AG09319 (cell line): ENCODE measurements at places on chromosomes 11 and 22.

DNA sequence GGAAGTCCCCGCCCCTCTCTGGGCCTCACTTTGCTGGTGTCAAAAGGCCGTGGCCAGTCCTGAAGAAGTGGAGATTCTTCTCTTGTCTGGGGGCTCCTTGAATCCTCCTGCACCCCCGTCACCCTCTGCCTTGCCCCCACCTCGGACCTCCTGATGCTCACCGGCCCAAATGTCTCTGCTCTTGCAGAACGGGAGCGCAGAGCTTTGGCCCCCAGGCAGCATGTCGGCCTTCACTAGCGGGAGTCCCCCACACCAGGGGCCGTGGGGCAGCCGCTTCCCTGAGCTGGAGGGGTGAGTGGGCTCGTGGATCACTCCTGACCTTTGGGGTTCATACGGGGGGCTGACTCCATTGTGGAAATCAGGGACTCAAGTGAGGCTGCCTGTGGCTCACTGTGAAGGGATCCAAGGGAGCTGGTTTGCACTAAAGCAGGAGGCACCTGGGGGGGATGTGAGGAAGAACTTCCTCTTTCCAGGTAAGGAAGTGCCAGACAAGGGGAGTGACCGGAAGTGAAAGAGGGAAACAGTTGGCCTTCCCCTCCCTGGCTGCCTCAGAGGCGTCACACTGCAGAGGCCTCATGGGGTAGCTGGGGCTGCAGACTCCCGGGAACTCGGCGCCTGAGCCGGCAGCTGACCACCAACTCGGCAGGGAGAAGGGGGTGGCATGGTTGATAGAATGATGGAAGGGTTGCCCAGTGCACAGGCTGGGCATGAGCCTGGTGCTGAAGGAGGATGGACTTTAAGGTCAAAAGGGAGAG, 23.1 kb downstream of the CSF2RB start:
- no peak for DNase-seq

GRCh38 chr11:62081378-62082291, 42.2 kb upstream of the INCENP start:
- peak; percentile 36 for DNase-seq

DNA sequence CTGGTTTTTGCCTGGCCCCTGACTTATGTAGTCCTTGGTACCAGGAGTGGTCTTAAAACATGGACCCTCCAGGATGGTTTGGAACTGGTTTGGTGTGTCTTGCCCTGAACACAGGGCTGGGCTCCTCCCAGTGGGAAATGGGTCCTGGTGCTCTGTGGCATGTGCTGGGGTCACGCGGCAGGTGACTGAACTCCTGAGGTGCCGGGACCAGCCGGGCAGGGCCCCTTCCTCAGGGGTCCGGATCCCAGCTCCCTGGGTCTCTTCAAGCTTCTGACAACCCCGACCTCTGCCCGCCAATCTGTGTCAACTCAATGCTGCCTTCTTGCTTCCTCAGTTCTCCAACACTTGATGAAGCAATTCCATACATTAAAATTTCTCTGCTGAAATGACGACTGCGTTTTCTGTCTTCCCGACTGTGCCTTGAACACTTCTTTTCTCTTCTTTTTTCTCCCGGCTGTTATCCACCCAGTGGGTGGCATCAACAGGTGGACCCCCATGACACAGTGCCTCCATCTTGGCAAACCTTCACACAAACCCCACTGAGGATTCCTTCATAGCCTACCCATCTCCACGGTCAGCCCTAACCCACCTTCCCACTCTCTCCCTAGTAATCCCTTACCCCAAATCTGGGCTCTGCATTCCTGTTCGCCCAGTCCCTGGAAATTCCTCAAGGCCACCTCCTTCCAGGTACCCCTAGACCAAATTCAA, 4.4 kb downstream of the IFT27 start:
- no peak for DNase-seq

GRCh38 chr11:129854232-129854805, 38.7 kb downstream of the TMEM45B start:
- DNase-seq: no peak

DNA sequence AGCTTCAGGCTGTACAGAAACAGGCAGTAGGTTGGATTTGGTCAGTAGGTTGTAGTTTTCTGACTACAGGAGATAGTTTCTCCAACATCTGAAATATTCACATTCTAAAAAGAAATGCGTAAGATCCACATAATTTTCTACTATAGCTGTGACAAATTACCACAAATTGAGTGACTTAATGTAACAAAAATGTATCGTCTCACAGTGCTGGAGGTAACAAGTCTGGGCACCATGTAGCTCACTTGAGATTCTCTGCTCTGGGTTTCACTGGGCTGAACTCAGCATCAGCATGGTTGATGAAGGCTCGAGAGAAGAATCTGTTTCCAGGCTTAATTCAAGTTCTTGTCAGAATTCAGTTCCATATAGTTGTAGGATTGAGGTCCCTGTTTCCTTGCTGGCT, 350.9 kb upstream of the CCDC179 start:
- DNase-seq: no peak

DNA sequence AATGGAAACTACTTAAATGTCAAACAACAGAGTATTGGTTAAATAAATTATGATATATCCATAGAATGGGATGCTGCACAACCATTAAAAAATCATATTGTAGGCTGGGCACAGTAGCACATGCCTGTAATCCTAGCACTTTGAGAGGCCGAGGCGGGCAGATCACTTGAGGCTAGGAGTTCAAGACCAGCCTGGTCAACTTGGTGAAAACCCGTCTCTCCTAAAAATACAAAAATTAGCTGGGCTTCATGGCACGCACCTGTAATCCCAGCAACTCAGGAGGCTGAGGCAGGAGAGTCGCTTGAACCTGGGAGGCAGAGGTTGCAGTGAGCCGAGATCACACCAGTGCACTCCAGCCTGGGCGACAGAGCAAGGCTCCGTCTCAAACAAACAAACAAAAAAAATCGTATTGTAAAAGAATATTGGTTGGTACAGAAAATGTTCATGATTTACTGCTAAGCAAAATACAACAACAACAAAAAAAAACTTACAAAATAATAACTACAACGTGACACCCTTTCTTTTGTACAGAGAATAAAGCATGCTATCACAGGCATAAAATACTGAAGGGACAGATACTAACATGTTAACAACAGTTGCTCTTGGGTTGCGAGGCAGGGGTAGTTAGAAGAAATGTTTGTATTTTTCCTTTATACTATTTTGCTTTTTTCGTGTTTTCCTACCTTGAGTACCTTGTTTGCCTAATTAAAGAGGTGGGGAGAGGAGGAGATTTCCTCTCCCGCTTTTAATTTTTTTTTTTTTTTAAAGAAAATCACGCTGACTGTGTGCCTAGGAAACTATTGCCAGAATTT, 21.3 kb upstream of the RRAS2 start:
- no peak for DNase-seq

GRCh38 chr11:788953-789940, 643 bp downstream of the CEND1 start:
- no peak for DNase-seq

DNA sequence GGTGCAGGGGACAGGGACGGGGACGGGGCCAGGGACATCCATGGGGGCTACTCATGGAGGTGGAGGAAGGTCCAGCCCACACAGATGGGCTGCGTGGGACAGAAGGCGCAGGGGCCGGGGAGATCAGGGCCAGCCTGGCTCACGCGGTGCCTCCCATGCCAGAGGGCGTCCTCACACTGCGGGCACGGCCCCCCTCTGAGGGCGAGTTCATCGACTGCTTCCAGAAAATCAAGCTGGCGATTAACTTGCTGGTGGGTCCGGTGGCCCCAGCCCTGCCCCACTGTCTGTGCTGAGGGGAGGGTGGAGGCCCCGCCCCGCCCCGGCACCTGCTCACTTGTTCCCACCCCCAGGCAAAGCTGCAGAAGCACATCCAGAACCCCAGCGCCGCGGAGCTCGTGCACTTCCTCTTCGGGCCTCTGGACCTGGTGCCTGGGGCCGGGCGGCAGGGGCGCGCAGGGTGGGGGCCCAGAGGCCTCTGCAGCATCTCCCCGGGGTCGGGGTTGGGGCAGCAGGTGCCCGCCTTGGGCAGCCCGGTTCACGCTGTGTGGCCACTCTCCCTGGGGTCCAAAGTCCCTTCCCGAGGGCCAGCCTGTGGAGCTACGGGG, 15.8 kb downstream of the EPS8L2 start:
- no peak for DNase-seq

- no peak for DNase-seq
Observed at GRCh38 chr11:117824571-117825537, at the start of gene FXYD2. FXYD2 (minus strand) TSS chr11:117824744; CDS start chr11:117824678, 66 bp downstream.

DNA sequence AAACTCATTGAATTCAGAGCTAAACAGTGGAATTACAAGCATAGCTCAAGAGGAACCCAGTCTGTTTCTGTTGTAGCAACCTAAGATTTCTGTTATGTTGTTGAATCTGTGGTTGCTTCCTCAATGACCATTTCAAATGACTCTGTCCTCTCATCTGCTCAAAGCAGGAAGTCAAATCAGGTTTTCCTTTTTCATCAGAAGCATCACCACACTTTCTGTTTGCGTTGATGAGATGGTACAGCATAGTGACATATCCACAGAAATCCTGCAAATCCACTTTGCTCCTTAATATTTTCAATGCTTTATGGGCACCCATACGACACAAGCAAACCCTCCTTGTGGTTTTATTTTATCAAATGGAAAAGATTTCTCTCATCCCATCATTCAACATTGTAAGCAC, 12.6 kb upstream of the UCP2 start:
- no peak for DNase-seq

DNA sequence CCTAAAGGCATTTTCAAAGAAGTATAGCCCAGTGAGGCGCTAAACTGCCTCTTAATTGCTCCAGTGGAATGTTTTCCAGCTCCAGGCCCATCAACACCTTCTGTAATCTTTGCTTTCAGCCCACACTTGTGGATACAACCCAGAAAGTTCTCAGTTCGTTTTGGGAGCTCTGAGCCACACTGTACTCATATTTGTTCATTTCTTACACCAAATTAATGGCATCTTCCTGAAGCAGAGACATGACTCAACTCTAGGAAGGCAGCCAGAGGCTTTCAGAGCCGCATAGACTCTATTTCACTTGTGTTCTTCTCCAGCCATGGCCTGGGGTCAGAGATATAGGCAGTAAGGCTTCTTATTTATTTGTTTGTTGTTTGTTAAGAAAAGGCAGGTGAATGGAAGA, 175.5 kb upstream of the NCAM1 start:
- DNase-seq: no peak

DNA sequence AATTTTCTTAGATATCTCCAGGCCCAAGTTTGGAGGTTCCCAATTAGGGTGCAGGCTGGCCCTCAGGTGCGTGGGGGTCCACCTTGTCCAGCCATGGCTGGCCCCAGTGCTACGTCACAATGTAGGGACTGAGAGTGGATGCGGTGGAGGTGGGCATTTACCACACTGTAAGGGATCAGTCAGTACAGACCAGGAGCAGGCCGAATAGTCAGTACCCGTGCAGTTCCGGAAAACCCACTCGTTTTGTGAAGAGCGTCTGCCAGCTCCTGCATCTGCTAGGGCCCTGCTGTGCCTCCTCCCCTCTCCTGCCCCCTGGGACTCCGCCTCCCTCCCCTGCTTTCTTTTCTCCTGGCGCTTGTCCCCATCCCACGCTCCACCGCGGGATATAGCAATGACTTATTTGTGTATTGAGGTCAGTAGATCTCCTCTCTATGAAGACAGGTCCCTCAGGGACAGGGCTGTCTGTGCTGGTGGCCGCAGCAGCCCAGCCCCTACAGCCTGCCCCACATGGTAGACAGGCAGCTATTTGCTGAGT, 50.4 kb upstream of the SEPTIN5 start:
- DNase-seq: no peak

DNA sequence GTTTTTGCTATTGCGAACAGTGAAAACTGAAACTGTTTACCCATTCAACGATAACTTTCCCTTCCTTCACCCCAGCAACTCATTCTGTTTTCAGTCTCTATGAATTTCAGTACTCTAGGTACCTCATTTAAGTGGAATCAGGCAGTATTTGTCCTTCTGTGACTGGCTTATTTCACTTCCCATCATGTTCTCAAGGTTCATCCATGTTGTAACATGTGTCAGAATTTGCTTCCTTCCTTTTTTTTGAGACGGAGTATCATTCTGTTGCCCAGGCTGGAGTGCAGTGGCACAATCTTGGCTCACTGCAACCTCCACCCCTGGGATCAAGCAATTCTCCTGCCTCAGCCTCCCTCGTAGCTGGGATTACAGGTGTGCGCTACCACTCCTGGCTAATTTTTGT, 23.7 kb downstream of the HTR3B start:
- no peak for DNase-seq

DNA sequence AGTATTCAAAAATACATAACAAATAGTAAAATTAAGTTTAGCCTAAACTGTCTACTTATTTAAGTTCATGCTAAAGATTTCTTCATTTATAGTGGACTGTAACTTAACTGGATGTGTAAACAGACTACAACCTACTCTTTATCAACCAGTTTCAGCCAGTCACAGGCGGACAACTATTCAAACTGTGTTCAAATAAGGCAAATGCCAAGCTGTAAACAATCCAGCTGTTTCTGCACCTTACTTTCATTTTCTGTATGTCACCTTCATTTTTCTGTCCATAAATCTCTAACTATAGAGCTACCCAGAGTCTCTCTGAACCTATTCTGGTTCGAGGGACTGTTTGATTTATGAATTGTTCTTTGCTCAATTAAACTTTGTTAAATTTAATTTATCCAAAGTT, 992.8 kb downstream of the DLG2 start:
- no peak for DNase-seq

- DNase-seq: no peak
Observed at GRCh38 chr22:48804811-48805301, 1022.8 kb downstream of the BRD1 start.

DNA sequence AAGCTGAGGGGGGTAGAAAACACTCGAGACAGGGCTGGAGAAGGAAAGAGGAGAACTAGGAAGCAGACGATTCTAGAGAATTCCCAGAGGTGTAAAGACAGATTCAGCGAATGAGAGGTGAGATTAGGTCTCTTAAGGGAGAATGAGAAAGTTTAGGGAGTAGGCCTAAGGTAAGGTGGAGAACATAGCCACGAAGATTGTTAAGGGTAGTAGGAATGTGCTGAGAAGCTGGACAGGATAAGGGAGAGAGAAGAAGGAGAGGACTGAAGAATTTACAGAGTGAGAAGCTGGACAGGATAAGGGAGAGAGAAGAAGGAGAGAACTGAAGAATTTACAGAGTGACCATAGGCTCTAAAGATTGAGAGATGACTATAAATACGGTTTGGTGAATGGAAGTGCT, 908 bp downstream of the PPME1 start:
- no peak for DNase-seq

DNA sequence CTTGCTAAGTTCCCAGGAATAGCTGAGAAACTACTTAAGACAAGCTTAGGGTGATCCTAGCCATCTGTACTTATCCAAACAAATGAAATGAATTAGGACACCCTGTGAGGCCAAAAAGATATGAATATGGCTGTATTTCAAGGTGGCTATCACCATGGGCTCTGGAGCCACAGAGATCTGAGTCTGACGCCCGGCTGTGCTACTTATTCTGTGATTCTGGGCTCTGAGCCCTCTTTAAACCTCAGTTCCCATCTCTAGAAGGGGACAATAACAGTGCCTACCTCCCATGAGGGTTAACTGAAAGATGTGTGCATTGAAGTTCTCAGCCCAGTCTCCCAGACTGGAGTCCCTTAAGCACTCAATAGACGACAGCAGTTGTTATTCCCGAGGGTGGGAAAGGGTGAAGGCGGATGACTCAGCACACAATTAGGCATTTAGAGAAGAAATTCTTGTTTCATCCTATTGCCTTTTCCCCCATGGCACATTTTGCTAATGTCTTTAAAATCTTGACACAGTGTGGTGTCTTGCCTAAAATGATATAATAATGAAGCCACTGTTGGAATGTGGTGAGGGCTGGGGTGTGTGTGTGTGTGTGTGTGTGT, 132.5 kb downstream of the ADAMTS15 start:
- DNase-seq: no peak

GRCh38 chr11:2213384-2213842, 41.8 kb upstream of the TH start:
- DNase-seq: no peak

GRCh38 chr22:43783777-43784176, 28.3 kb downstream of the EFCAB6 start:
- no peak for DNase-seq
